Activated CD4-positive, alpha-beta memory T cell treated with anti-CD3 and anti-CD28 coated beads for 36 hours (primary cell): ENCODE measurements at places on chromosomes 1 and 21. TPM values are rescaled to one million over a fixed set of nuclear protein-coding genes. Genes with fewer than 3 reads are reported as not detected.
A peak's percentile ranks its signal among the peaks of the same experiment; 100 is the strongest.

Gene SERPINC1
- total RNA-seq, result not detected

DNA sequence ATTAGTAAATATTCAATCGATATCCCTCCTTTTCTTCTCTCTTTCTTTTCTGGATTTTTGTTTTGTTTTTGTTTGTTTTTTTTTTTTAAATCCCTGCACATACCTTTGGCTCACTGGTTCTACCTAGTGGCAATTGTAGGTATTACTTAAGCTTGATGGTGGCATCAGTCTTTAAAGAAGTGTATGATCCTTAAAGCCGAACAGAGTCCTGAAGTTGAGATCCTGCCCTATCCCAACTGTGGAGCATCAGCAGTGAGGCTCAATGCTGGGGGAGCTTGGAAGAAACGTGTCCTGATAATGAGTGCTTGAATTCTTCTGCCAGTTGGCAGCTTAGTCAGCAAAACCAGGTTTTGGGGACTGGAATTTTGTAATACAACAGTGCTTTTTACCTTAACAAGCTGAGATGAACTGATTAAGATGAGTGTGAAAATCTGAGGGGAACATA lies 60.8 kb downstream of the FASLG start:
- no peak for DNase-seq

- DNase-seq, result peak; percentile 73
Measured at GRCh38 chr21:33937931-33938339, 22.3 kb upstream of the ATP5PO start.

Gene EXO1
- 50.0 TPM for total RNA-seq

DNA sequence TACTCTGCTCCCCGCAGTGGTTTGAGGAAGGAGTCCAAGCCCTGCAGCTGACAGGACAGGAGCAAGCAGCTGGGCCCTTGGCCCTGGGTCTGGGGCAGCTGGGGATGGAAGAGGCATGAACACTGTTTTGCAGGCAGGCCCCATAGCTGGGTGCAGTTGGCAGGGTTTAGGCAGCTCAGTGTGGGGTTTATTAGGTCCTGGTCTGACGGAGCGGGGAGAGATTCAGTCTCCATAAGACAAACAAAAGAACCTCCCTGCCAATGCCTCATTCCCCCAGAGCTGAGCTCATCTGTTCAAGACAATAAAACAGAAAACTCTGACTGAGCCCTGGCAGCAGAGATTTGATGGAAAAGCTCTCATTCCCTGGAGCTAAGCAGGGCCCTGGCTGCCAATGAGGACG lies 37.3 kb downstream of the OLFML2B start:
- no peak for DNase-seq

Gene TIE1
- total RNA-seq, result not detected

GRCh38 chr1:204157962-204158361 lies 6.1 kb upstream of the ETNK2 start:
- no peak for DNase-seq

Gene TDRD10
- not detected for total RNA-seq

Gene FGGY
- total RNA-seq, result 10.2 TPM

Gene DSTYK
- total RNA-seq, result 9.0 TPM

GRCh38 chr1:41773144-41773591 lies 145.6 kb downstream of the HIVEP3 start:
- no peak for DNase-seq

Gene MLLT11
- 1.9 TPM for total RNA-seq

Gene C1orf87
- not detected for total RNA-seq

Gene PLA2G2A
- not detected for total RNA-seq

GRCh38 chr21:41229509-41230248 lies 61.7 kb downstream of the BACE2 start:
- DNase-seq, result no peak

Gene S100A7
- total RNA-seq, result not detected

Gene KRTAP12-2
- not detected for total RNA-seq

GRCh38 chr1:235051521-235051920 lies 77.1 kb downstream of the TOMM20 start:
- DNase-seq, result no peak

Gene SMCP
- total RNA-seq, result not detected

- no peak for DNase-seq
Measured at GRCh38 chr1:113124366-113124765, 51.4 kb downstream of the LRIG2 start.

DNA sequence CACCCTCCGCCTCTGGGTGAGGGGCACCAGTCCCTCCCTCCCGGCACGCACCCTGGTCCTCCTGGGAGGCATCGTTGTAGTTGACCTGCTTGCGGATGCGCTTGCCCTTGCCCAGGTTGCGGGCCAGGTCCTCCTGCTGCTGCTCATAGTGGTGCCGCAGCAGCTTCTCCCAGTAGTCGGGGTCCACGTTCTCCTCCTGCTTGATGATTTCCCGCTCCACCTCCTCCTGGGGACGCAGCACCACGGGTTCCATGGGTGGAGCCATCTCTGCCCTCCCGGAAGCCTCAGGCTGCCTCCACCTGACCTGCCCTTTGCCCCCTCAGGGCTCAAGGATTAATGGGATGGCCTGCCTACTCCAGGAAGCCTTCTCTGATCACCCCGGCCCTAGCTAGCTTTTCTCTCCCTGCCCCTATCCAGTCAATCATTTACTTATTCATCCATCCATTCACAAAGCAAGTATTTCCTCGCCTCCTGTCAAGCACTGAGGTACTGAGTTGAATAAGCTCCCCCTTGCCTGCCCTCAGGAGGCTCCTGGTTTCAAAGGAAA lies 53.5 kb downstream of the CHD5 start:
- no peak for DNase-seq

DNA sequence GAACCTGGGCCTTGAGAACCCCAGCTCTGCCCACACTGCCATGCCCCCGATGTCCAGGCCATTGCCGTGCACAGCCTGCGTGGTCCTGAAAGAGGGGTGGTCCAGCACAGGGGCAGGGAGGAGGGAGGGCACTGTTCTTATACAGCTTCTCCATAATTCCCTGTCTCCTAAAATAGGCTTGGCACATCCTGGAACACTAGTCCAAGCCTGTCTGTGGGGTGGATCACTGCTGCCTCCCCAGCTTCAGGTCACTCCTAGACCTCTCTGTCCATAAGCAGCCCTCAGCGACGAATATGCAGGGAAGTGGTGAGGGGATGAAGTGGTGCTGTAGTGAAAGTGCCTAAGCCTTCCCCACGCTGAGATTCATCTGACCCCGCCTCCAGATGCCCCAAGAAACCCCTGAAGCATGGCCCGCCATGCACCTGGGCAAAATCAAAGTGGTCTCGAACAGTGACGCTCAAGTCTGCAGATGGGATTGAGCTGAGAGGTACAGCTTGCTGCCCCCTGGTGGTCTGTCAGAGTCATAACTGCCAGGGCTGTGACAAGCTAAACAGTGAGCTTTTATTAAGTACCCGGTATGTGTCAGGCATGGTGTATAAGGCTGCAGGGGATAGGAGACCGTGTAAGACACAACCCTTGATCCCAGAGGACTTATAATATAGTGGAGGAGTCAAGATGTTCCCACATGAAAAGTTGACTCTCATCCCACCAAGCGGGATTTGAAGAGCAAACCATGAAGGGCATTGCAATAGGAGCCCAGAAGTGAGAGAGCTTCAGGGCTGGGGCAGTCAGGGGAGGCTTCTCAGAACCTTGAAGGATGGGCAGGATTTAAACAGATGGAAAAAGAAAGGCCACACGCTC lies 66.6 kb downstream of the FAM163A start:
- peak; percentile 75 for DNase-seq

GRCh38 chr1:192810253-192810880 lies 1.5 kb downstream of the RGS2 start:
- no peak for DNase-seq

- DNase-seq, result peak; percentile 34
Measured at GRCh38 chr1:6235296-6235677, 477 bp downstream of the ICMT start.

GRCh38 chr21:38379147-38379546 lies 119.1 kb downstream of the ERG start:
- DNase-seq, result no peak

Gene OR4F29
- total RNA-seq, result not detected

Gene RNU1-4
- 1,409 TPM for total RNA-seq

- DNase-seq, result no peak
Measured at GRCh38 chr1:61742620-61743430, 545 bp downstream of the PATJ start.

Gene ANKRD35
- total RNA-seq, result 0.24 TPM

Gene OR10J1
- not detected for total RNA-seq

Gene MR1
- total RNA-seq, result 19.5 TPM

- DNase-seq, result no peak
Measured at GRCh38 chr1:154541231-154541630, 17.2 kb downstream of the UBE2Q1 start.

GRCh38 chr1:15444468-15445389 lies 6.5 kb downstream of the CTRC start:
- DNase-seq, result no peak

Gene SLC6A9
- 7.4 TPM for total RNA-seq

GRCh38 chr1:25099343-25099951 lies 132.9 kb downstream of the SYF2 start:
- DNase-seq, result peak; percentile 59

Gene IKBKE
- total RNA-seq, result 18.4 TPM

DNA sequence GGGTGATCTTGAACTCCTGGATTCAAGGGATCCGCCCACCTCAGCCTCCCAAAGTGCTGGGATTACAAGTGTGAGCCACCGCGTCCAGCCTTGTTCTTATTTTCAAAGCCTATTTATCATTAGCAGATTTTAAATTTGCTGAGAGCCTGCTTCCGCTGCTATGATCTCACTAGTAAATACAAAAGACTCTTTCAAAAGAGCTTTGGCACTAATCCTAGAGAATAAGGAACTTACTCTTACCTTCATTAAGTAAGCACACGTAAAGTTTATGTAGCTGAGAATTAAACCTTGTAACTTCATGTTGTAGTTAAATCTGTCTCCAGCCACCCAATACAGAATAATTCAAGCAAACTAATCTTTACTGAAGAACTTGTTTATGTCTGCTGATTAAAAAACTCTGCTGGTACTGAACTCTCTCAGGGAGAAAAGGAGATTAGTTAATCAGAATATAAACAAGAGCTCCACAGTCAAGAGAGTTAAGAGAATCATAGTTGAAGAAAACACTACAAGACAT lies 72.3 kb downstream of the RUSC1 start:
- DNase-seq, result no peak

GRCh38 chr1:15368888-15369287 lies 40.8 kb upstream of the EFHD2 start:
- DNase-seq, result no peak

Gene GJC2
- 0.41 TPM for total RNA-seq

- DNase-seq, result no peak
Measured at GRCh38 chr1:184302346-184302745, 84.5 kb upstream of the C1orf21 start.

Gene NBPF4
- total RNA-seq, result not detected

DNA sequence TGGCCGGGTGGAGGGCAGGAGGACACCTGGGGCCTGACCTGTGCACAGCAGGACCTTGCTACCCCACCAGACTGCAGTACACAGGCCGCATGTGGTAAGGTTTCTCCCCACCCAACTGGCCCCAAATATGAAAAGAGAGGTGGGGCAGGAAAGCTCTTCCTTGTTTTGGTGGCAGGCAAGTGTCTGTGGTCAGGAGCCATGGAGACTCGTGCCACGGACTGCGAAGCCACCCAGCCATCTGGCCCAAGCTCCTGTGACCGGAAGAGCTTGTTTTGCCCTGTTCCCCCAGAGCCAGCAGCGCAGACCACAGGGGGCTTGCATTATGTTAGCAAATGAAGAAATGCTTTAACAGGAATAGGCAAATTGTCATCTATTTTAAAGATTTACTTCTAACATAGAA lies 54.9 kb downstream of the OLIG1 start:
- no peak for DNase-seq

DNA sequence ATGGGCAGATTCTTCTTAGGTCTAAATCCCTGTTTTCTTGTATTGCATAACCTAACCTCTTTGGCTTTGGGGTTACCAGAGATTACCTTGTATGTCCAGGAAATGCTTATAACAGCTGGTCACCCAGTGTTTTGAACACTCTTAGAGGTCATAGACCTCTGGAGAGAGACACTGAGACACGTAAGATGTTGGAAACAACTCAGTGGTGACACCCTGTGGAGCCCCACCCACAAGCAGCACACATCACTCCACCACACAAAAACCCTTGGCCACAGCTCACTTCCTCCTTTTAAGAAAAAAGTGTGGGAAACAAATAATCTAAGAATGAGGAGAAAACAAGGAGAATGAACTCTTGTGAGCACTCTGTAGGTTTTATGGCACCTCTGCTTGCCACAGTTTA lies 26.3 kb upstream of the CYP4B1 start:
- DNase-seq, result no peak

Gene NTMT2
- not detected for total RNA-seq

DNA sequence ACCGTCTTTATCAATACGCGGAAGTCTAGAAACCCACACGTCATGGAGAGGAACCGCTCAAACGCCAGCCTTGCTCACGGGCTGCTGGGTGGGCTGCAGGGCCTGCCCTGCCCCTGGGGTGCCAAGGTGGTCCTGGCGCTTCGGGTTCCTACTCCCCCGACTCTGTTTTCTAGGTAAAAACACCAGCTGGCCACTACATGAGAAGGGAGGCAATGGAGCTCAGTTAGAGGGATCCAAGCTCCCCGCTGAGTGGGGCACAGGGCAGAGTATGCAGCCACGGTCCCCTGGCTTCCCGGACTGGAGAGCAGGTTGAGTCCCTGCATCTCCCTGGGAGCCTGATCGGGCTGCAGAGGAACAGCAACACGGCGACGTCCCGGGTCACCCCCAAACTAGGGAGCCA lies 41.2 kb upstream of the RIPK4 start:
- no peak for DNase-seq

- DNase-seq, result no peak
Measured at GRCh38 chr21:38177919-38178652, 78.7 kb upstream of the KCNJ15 start.
